ENCODE measurements at places on chromosomes 1 and 21. TPM values are rescaled to one million over a fixed set of nuclear protein-coding genes. Genes with fewer than 3 reads are reported as not detected.

The VASH2 gene
- total RNA-seq = 9.5 TPM

The LIN28A gene
- 1.5 TPM for total RNA-seq

The DMRTA2 gene
- 3.5 TPM for total RNA-seq

The LIN9 gene
- total RNA-seq = 8.2 TPM

The ATF6 gene
- total RNA-seq = 38.2 TPM

The LEFTY1 gene
- total RNA-seq = 0.87 TPM

DNA sequence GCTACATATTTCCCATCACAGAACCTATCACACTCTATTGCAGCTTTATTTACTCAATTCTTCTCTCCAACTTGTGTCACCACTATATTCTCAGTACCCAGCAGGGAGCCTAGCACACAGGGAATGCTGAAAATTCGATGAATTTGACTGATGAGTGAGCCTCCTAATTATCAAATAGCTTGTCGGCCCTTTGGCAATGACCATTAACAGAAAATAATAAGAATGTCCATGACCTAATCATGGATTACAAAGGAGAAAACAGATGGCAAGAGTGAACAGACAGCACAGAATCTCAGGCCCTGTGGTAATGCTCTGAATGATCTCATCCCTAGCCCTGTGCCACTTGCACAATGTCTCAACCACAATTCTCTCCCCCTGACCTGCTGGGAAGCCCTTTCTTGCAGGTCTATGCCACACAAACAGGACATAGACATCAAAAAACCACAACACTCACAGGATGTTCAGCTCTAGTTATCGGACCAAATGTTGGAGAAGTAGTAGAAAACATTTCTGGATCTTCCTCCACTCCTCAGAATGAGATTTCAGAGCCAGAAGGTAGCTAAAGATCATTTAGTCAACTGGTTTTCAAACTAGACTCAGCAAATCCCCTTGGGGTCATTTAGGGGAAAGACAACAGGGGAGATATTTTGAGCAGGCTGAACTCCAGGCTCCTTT is 68.4 kb downstream of the LUZP1 start:
- peaks cover 20% of the 10 kb centered on the region for H3K4me1 ChIP-seq
- no peak overlapping the region for H3K4me3 ChIP-seq
- DNase-seq = no peak
- no peaks in the 10 kb centered on the region for H3K36me3 ChIP-seq
- no peaks in the 10 kb centered on the region for H3K27me3 ChIP-seq
- no peak overlapping the region for H3K27ac ChIP-seq

DNA sequence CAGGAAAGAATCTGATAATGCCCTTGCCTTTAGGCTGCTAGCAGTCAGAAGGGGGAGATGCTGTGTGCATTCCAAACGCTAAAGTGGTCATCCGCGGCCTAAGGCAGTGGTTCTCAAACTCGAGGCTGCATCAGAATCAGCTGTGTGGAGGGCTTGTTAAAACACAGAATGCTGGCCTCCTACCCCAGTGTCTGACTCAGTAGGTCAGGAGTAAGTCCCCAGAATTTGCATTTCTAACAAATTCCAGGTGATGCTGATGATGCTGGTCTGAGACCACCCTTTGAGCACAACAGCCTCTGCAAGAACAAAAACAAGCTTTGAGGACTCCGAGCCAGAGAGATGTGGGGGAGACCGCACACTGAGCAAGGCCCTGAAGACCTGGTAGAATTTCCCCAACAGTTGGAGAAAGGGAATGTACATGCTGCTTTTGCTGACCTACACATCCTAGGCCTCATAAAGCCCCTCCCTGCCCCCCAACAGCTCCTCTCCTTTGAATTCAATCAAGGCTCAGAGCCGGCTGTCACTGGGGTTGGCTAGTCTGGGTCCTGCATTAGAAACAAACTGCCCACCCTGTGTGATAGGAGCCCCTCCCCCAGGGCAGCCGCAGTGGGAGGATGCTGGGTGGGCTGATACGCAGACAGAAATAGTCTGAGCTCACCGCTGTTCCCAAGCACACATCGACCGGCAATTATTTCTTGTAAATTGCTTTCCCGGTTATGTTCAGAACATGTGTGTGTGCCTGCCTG is 27.1 kb downstream of the SHISAL2A start:
- no peak overlapping the region for H3K27ac ChIP-seq
- peaks cover 7% of the 10 kb centered on the region for H3K4me1 ChIP-seq
- peak; percentile 22 for DNase-seq
- H3K27me3 ChIP-seq = no peaks in the 10 kb centered on the region
- no peaks in the 10 kb centered on the region for H3K36me3 ChIP-seq
- H3K4me3 ChIP-seq = no peak overlapping the region

DNA sequence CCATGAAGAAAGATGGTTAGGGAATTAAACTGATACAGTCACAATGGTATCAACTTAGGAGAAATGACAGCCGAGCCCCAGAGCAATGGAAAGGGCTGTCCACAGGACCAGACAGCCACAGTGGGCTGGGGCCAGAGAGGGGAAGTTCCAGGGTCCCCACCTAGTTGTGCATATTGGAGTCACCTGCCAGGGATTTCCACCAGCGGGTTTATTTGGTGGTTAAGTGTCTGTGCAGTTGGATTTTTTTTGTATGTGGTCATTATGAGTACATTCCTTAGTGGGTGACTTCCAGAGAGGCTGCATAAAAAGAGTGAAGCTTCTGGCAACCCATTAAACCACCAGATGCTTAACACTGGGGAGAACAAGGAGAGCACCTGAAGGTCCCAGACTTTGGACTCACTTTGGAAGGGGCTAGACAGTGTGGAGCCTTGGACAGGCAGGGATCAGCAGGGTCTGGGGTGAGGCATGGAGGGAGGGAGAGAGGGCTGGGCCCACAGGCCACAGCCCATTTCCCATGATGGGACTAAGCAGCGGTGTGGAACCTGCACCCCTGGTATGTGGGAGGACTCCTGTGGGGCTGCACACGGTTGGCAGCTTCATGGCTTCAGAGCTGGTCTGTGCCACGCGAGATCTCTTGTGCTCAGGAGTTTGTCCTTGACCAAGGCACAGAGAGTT is 7.8 kb upstream of the PTTG1IP start:
- peaks cover 20% of the 10 kb centered on the region for H3K4me1 ChIP-seq
- H3K36me3 ChIP-seq = no peaks in the 10 kb centered on the region
- DNase-seq = no peak
- H3K4me3 ChIP-seq = no peak overlapping the region
- peak overlapping the region; percentile 36 for H3K27ac ChIP-seq

DNA sequence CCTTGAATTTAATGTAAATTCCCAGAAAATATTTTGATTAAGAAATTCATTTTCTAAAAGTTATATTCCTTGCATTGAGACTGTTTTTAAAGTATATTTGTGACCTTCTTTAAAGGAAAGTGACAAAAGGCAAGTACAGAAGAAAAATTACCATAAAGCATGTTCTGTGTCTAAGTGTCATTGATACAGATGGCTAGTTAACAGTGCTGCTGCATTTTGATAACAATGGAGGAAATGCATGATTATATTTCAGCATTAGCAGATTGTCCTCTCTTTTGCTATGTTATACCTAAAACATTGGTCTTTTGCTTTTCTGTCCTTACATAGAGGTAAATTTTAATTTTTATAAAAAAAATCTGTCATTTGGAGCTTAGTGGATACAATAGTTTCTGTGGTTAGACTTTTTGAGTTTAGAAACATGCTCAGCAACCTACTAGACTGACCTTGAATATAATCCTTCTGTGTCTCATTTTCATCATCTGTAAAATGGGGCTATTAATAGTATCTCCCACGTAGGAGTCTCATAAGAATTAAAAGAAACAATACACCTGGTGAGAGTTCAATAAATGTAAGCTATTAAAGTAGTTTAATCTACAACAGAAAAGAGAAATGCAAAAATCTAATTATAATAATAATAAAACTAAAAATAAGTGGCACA is 51.1 kb upstream of the RGS21 start:
- no peaks in the 10 kb centered on the region for H3K4me1 ChIP-seq
- no peaks in the 10 kb centered on the region for H3K36me3 ChIP-seq
- no peaks in the 10 kb centered on the region for H3K27me3 ChIP-seq
- no peak overlapping the region for H3K4me3 ChIP-seq

GRCh38 chr1:93525431-93525830 is 77.5 kb downstream of the FNBP1L start:
- DNase-seq = no peak
- peaks cover 6% of the 10 kb centered on the region for H3K4me1 ChIP-seq
- H3K4me3 ChIP-seq = no peak overlapping the region
- no peak overlapping the region for H3K27ac ChIP-seq
- H3K27me3 ChIP-seq = no peaks in the 10 kb centered on the region

GRCh38 chr1:227781314-227781930 is 34.1 kb upstream of the PRSS38 start:
- peaks cover 3% of the 10 kb centered on the region for H3K4me1 ChIP-seq
- H3K36me3 ChIP-seq = no peaks in the 10 kb centered on the region
- H3K27me3 ChIP-seq = no peaks in the 10 kb centered on the region

DNA sequence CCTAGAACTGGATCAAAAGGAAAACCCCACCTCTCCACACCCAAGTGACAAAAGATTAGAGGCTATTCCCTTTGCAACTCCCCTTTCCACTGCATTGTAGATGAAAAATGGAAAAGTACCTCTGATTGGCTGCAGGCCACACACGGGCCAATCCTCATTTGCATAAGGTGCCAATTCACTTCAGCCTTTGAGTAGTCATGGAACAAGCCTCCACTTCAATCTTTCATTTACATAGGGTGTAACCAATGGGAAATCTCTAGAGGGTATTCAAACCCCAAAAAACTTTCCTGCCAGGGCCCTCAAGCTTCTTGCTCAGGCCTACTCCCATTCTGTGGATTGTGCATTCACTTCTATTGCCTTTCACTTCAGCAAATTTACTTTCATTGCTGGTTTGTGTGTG is 122.3 kb upstream of the KCND3 start:
- H3K4me3 ChIP-seq = no peak overlapping the region
- DNase-seq = no peak
- H3K36me3 ChIP-seq = no peaks in the 10 kb centered on the region
- no peaks in the 10 kb centered on the region for H3K27me3 ChIP-seq
- no peak overlapping the region for H3K27ac ChIP-seq

- no peaks in the 10 kb centered on the region for H3K4me1 ChIP-seq
- H3K36me3 ChIP-seq = no peaks in the 10 kb centered on the region
- no peak overlapping the region for H3K4me3 ChIP-seq
Observed at GRCh38 chr1:3053986-3054385, 15.0 kb upstream of the PRDM16 start.

DNA sequence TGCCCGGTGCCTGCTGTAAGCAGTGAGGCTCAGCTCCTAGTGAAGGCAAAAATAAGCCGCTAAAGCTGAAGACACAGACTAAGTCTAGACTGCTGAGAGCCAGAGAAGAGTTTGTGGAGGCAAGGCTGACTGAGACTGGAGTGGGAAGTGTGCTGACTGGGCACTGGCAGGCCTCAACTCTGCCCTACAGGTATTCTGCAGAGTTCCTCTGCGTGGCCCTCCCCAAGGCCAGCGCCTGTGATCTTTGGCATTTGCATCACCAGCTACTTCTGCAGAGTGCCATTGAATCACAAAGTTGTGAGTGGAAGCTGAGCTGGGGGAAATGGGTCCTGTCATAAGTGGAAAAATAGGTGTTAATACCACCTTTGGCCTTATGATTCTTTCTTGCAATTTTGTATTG is 905.7 kb downstream of the PLA2G4A start:
- no peak for DNase-seq
- H3K27ac ChIP-seq = no peak overlapping the region
- H3K4me1 ChIP-seq = no peaks in the 10 kb centered on the region
- H3K27me3 ChIP-seq = no peaks in the 10 kb centered on the region
- no peaks in the 10 kb centered on the region for H3K36me3 ChIP-seq
- no peak overlapping the region for H3K4me3 ChIP-seq

DNA sequence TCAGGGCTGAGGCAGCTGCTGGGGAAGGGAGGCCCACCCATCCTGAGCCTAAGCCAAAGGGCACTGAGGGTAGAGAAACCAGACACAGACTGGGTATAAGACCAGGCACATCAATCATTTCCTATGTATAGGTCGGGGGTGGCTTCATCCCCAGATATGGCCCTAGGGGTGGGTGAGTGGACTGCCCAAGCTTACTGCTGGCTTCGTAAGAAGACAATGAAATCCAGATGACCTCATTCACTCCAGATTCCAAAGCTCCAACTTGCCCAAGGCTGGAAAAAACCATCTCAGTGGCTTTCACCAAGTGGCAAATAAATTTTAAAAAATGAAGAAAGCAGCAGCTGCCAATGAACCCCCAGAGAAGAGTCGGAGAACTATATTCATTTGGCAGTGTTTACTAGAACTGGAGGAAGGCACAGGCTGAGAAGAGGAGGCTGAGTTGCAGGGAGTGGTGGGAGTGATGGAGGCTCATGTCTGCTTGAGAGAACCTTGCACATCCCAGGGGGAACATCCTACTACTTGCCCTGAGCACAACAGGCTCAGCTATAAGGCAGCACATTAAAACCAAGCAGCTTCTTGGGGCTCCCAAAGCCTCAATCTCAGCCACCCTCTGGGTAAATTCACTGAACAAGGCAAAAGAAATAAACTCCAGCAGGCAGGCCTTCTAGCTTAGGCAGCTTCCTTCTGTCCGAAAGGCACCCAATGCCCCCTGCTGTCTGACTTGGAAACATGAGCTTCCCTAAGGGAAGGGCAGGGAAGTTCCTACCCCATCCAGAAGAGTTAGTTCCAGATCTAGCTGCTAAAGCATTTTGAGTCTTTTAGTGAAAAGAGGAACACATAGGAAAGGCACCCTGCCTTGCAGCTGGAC is 14.1 kb downstream of the PEA15 start:
- peak; percentile 69 for DNase-seq
- H3K27ac ChIP-seq = peak overlapping the region; percentile 54
- H3K36me3 ChIP-seq = peaks cover 2% of the 10 kb centered on the region
- no peaks in the 10 kb centered on the region for H3K27me3 ChIP-seq

- H3K4me1 ChIP-seq = no peaks in the 10 kb centered on the region
- H3K27me3 ChIP-seq = no peaks in the 10 kb centered on the region
- H3K4me3 ChIP-seq = no peak overlapping the region
- no peaks in the 10 kb centered on the region for H3K36me3 ChIP-seq
- H3K27ac ChIP-seq = no peak overlapping the region
Observed at GRCh38 chr1:220219865-220220698, 52.2 kb downstream of the RAB3GAP2 start.

- H3K4me3 ChIP-seq = no peak overlapping the region
- H3K27ac ChIP-seq = no peak overlapping the region
- no peak for DNase-seq
- no peaks in the 10 kb centered on the region for H3K27me3 ChIP-seq
- no peaks in the 10 kb centered on the region for H3K36me3 ChIP-seq
- peaks cover 22% of the 10 kb centered on the region for H3K4me1 ChIP-seq
Observed at GRCh38 chr1:174005032-174005431, 17.1 kb downstream of the RC3H1 start.

GRCh38 chr1:93839307-93839706 is 39.7 kb downstream of the DNTTIP2 start:
- no peak for DNase-seq
- peaks cover 34% of the 10 kb centered on the region for H3K4me1 ChIP-seq
- no peak overlapping the region for H3K4me3 ChIP-seq

Measured in testis (tissue), 5 donors.